Left ventricle myocardium inferior (tissue), 1 donor: ENCODE measurements at places on chromosomes 2 and 18.

GRCh38 chr18:55268628-55269275 is 309.5 kb upstream of the CCDC68 start:
- DNase-seq = no peak

- DNase-seq = no peak
Measured at GRCh38 chr2:72378753-72379348, 231.2 kb upstream of the CYP26B1 start.

DNA sequence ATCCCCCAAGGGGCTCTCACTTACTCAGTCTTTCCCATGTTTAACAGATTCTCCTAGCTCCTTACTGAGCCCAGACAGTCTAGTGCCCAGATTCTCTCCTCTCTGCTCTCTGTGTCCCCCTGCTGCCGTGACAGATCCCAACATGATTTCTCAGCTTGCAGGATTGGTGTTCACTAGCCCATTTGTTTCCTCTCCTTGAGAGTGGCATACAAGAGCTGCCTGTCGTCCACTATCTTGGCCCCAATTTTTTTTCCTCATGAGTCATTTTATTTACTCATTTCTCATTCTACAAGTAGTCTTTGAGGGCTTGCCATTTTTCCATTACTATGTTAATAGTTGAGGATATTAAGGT is 199.9 kb upstream of the FN1 start:
- no peak for DNase-seq

GRCh38 chr18:3815991-3816390 is 366.0 kb downstream of the TGIF1 start:
- no peak for DNase-seq

DNA sequence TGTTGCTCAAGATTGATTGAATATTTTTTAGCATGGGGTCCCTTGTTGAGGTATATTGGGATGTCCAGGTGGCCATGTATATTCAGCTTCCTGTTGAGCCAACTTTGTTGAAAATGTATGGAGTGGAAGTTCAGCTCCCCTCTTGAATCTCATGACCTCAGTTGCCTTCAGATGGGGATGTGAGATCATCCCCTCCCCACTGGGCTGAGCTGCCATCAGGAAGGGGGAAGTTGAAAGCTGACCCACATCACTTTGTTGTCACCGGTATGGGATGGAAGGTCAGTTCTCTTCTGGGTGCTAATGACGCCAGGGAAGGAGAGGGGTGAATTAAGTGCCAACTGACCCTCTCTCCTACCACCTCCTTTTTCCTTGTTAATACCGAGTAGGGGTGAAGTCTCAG is 33.9 kb downstream of the ACOXL start:
- no peak for DNase-seq

DNA sequence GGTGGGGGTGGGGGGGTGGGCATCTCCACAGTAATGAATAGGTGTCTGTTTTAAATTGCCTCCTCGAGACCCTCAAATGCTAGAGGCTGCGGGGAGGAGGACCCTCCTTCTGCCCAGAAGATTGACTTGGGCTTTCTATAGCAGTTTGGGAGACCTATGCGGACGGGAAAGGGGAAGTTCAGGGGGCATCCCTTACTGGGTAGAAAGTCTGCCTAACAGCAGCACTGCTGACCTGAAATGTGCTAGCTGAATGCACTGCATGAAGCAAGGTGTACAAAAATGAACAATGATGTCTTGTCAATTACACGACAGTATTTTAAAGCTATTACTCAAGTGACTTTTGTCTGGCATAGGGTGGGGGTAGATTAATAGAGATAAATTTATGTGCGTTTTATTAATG is 2.5 kb downstream of the DCC start:
- DNase-seq = no peak

DNA sequence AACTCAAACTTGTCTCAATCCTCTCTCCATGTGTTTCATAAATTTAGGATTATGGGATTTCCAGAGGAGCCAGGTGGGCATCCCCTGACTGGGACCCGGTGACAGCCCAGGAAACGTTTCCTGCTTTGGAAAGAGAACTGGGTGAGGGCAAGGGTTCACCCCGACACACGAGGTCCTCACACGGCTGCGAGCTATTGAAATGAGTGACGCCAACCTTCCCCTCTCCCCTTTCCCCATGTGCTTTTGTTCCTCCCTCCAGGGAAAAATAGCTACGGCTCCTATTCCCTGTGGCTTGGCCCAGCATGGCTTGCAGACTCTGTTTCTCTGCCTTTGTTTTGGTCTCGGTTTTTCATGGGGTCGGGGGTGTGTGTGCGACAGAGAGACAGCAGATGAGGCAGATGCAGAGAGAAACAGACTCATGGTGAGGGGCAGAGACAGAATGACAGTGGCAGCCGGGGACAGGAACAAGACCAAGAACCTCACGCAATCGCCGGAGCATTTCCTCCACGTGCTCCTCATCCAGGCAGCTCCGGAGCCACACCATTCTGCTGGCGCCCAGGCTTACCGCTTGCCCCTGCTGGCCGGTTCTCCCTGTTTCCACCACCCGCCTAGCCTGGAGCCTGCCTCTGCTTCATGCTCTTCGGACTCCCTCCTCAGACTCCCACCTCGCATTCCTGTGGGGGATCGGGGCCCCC is 238.5 kb downstream of the DYSF start:
- DNase-seq = no peak

DNA sequence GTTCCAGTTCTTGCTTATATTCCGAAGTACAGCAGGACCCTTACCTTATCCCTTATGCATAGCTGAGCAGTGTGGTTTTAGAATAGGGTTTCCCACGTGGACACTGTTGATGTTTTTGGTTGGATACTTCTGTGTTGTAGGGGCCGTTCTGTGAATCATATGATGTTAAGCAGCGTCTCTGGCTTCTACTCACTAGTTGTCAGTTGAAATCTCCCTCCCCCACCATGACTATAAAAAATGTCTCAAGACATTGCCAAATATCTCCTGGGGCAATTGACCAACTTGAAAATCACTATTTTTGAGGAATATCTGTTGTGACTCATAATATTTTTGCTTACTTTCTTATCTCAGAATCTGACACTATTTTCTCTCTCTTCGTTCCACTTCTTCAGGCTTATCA is 713.7 kb downstream of the TSN start:
- no peak for DNase-seq

DNA sequence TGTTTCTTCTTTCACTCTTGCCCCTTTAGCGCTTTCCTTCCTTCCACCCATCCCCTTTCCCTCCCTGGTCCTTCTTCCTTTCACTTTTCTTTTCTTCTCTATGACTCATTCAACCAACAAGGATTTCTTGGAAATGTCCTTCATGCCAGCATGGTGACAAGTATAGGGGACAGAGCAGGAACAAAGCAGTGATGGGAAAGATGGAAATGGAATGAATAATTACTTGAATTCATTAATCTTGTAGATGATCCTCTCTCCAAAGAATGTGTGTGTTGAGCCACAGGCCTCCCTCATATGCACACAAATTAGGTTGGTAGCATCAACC is 1.5 kb downstream of the VAMP5 start:
- DNase-seq = no peak

DNA sequence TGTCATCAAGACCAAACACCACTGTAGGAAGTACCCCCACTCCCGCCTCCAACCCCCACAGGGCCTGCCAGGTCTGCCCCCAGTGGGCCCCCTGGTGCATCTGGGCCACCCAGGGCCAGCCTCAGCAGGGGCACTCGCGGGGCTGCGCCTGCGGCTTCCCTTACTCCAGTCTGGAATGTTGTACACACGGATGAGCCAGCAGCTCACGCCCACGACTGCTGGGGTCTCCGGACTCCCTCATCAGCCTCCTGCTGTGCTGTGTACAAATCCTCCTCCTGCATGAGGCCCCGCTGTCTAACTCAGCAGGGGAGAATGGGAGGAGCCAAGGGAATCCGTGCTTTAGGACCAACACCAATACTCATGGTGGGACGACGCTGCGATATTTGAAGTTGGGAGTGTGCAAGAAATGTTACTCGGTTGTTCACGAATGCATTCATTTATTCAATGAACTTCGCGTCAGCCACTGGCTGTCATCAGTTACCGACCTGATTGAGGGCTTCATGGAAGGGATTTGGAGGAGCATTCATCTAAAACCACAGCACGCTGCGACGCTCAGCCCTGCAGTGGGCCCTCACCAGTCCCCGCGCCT is 654 bp upstream of the ASB1 start:
- DNase-seq = no peak
